Stimulated activated naive CD4-positive, alpha-beta T cell (primary cell): ENCODE measurements at places on chromosomes 7 and 10.
A peak's percentile ranks its signal among the peaks of the same experiment; 100 is the strongest.

DNA sequence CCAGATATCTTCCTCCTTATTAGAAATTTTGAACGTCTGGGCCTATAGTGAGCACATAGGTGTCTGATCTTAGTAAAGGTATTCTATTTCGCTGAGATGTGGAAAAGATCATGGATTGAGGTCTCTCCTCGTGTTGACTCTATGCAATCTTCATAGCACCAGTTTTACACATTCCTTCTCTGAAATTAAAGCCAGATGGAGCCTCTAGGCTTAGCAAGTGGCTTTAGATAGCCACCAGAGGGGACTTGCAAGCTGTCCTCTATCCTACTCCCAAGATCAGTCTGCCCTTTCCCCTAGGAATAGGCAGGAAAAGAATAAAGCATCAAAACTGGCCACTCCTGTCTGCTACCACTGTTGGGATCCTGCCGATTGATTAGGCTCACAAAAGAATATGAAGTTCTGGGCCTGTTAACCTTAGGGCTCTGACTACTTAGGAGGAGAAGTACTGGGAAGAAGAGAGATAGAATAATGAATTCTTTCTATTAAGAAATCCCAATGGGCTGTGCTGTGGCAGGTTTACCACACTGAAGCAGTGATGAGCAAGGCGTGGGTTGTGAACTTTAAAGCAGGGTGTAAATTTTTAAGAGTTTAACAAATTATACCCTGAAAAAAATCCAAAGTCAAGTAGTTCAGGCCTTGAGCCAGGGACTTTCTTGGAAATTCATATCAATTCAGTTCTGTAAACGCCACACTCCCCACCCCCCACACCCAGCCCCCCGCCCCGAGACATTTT, 2.2 kb upstream of the STRIP2 start:
- no peak for DNase-seq

- no peak for DNase-seq
These were observed 501.2 kb upstream of the COBL start for GRCh38 chr7:51817694-51818225.

- DNase-seq: no peak
These were observed 127.0 kb downstream of the LYZL1 start for GRCh38 chr10:29415876-29416275.

GRCh38 chr10:110524179-110524858, 26.6 kb downstream of the DUSP5 start:
- DNase-seq: no peak

- DNase-seq: no peak
These were observed 18.0 kb downstream of the MACC1 start for GRCh38 chr7:20199015-20199737.

DNA sequence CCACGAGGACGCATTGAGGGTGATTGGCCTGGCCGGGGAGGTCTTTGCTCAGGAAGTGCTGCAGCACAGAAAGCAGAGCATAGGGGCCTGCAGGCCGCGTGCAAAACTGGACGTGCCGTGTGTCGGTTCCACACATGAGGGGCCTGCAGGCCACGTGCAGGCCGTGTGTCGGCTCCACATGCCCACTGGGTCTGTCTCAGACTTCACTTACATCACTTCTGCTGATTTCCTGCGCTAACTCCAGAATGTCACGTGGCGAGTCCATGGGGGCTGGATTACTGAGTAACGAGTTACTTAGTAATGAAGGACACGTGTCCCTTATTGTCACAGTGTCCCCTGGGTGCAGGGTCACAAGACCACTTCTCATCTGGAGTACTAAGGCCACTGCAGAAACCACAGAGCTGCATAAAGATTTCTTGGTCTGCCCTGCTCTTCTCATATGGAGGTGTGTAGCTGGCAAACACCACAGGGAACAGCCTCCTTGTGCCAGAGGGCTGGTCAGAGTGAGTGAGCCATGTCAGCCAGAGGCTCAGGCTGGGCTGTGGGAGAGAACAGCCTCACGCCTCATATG, 60.8 kb downstream of the GDI2 start:
- DNase-seq: no peak

DNA sequence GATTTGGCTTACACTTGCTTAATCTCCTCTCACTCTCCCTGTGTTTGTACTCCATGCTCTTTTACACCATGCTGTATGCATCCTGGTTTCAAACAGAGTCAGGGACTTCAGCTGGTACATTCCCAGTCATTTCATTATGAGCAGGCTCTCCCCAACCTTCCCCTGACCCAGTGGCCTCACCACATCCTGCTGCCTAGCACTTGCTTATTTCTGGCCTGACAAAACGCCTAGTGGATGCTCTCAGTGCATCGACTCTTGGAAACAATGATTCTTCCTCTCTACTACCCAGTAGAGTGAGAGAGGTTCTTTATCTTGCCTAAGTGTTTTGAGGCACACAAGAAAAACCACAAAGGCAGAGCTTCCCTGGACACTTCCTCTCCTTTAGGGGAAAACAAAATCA, 63.4 kb downstream of the CAV1 start:
- no peak for DNase-seq

GRCh38 chr10:119871881-119872609, 598 bp downstream of the MCMBP start:
- peak; percentile 54 for DNase-seq

GRCh38 chr7:56009695-56010094, 41.5 kb downstream of the PSPH start:
- no peak for DNase-seq

DNA sequence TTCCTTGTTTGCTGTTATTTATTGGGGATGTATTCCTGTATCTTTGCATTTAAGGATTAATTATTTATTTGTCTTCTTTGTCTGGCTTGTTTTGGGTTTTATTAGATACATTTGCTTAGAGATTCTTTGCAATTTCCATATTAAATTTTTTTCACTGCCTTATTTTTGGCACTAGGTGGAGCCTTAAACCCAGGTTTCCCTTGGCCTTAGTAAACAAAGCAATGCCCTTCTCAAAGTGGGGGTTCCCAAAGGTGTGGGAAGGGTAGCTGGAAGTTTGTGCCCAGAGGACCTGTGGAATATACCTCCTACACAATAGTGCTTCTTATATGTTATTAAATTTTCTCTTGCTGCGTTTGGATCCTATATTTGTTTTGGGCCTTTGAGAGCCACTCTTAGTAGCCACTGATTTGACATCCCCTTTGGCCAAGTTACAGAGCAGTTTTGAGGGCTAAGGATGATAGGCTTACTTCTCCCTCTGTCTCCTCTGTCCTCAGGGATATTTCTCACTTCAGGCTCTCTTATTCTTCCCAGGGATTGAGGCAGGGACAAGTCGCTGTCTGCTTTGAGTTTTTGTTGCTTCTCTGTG, 162.3 kb downstream of the ITGB1 start:
- peak; percentile 42 for DNase-seq

GRCh38 chr10:101550965-101551364, 37.1 kb downstream of the POLL start:
- DNase-seq: no peak

DNA sequence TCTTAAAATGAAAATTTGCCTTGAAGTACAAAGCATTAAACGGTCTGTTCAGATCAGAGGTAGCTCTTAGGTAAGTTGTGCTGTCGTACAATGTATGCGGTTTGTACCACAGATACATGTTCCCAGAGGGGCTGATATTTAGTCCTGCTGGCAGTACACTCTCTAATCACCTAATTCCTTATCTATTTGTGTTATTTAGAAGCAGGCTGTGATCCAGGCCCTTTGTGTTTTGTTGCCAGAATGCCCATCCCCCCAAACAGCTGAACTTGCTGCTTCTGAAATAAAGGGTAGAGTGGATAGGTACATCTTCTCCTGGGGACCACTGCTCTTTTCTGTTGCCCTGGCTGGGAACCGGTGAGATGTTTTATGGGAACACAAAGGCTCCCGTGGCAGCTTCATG, 84.5 kb downstream of the SND1 start:
- no peak for DNase-seq

DNA sequence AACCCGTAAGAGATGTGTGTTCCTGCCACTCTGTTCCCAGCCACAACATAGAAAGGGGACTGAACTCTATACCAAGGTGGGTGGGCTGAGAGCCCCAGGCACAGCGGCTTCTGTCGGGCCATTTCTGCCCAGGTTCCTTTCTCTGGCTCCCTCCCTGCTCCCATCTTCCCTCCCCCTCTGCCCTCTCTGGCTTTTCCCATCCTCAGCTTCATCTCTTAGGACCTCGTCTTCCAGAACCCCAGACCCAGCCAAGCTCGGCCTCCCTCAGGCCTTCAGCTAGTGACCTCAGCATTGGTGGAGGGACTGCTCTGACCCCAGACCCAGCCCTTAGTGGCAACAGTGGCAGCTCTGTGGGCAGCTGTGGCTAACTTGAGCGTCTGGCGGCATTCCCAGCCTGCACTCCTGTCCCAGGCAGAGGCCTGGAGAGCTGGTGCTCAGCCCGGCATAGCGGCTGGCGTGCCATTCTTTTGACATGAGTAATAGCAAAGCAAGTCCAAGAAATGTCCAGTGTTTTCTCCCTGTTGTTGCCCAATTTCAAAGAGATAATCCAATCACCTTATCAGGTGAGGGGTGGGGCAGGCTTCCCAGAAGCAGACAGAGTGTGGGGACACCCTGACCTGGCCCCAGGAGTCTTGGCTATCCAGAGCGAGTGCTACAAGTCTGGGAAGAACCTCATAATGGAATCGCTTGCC, 15.9 kb downstream of the PTPRE start:
- no peak for DNase-seq

DNA sequence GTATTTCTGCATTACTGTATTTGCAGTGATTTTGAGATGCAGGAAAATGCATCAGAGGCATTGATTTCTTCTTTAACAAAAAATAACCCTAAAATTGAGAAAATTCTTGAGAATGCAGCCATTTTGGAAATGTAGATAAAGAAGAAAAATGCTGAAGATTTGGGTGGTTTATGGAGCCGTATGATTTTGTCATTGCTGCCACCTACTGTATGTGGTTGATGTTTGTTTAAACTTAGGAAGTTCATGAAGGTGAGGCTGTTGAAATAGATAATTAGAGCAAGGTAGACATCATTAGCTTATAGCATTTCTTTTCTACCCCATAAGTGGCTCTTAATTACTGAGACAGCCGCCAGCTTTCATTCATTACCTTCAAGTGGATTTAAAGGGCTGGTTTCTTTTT, 92.1 kb upstream of the SAMD8 start:
- no peak for DNase-seq

DNA sequence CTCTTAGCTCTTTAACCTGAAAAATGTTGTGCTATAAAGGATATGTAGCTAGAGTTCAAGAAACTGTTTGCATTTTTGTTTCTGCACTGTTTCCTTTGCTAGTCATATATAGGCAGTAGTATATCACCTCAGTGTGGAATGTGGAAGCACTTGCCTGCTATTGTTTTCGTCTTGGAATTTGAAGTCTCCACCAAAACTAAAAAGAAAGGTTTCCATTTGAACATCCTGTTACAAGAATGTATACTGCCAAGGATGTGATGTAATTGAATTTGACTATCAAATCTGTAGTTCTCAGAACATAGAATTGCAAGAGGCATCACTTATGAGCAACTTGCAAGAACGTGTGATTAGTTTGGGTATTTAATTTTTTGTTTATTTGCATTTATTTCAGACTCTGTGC, 51.1 kb upstream of the MEOX2 start:
- no peak for DNase-seq

DNA sequence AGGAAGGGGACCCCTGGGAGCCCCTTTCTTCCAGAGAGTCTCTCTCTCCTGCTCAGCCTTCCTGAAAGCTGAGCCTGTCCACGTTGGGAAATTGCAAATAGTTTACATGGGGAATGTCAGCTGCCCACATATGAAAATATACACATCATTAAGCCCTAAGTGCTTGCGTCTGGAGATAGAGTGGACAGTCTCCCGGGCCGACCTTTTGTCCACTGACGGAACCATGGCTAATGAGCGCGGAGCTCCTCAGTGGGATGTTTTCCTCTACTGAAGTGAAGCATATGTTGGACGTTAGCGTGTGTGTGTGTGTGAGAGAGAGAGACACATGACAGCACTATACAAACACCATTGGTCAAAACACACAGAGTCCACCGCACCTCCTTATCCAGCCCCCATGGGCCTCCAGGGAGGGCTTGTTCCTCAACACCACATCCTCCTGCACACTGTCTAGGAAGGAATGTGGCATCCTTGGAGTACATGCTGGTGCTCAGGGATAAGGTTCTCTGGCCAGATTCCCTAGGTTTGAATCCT, 128.4 kb downstream of the RGS10 start:
- DNase-seq: no peak

- no peak for DNase-seq
These were observed 33.6 kb upstream of the HERPUD2 start for GRCh38 chr7:35728412-35729060.
